ENCODE measurements at places on chromosomes 11 and 22. TPM values are rescaled to one million over a fixed set of nuclear protein-coding genes. Genes with fewer than 3 reads are reported as not detected.

DNA sequence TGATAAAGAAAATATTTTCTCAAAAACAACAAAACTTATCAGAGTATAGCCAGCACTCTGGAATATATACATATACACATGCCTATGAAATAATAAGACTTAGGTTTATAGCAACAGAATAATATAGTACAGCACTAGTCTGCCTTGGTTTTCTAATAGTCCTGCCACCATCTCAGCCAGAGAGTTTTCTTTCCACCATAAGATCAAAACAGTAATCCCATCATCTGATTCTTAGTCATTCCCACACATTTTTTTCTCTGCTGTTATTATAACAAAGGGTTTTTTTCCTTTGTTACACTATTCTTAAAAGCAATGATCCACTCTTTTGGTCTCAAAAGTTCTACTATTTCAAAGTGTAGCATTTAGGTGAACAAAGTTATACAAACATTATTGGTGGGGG is 15.1 kb downstream of the MTMR2 start:
- DNase-seq: no peak

- no peak for DNase-seq
Measured at GRCh38 chr11:96152623-96153022, 190.4 kb downstream of the MAML2 start.

GRCh38 chr22:30240541-30241417 is 5.8 kb downstream of the LIF start:
- no peak for DNase-seq

DNA sequence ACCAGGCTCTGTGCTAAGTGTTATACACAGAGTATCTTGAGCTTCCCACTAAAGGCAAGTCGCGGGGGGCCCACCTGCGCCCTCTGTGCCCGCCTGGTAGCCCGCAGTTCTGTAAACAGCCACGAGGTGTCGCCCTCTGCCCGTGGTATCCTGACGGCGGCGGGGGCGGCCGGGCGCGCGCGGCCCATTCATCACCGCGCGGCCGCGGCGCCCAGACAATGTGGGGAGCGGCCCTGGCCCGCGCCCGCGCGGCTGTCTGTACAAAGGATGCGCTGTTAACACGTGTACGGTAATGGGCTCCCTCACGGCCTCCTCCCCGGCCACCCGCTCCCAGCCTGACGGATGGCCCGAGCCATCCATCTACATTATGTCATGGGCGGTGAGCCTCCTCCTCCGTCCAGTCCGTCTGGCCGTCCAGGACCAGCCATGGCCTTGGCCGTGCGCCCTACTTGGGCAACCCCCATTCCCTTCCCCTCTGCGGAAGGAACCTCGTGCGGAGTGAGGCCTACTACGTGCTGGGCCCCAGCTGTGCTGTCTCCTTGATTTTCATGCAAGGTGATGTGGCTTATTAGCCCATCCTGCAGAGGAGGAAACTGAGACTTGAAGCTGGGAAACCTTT is 99.4 kb downstream of the MIAT start:
- DNase-seq: peak; percentile 52

- no peak for DNase-seq
Measured at GRCh38 chr11:122170815-122171475, 54.9 kb upstream of the BLID start.

DNA sequence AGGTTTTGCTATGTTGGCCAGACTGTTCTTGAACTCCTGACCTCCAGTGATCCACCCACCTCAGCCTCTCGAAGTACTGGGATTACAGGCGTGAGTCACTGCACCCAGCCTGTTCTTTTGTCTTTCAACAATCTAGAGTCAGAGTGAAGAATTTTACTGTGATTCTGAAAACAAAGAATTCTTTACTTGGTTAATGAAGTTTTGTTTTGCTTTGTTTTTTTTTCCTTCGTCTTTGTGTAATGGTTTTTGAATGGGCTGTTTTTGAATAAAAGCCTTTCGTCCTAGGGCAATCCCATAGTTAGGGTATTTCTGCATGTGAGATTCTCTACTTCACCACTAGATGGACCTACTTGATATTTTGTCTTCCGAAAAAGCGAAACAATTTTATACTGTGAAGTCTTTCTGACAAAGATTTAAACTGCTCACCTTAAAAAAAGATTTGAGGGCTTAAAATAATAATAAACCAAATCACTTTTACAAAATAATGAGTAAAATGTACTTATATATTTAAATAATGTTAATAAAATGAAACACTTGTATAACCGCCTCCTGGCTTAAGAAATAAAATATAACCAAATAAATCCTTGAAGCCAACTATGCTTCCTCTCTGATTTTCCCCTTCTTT is 43.4 kb upstream of the SC5D start:
- DNase-seq: no peak

GRCh38 chr11:23674866-23675265 is 814.6 kb upstream of the CCDC179 start:
- no peak for DNase-seq

DNA sequence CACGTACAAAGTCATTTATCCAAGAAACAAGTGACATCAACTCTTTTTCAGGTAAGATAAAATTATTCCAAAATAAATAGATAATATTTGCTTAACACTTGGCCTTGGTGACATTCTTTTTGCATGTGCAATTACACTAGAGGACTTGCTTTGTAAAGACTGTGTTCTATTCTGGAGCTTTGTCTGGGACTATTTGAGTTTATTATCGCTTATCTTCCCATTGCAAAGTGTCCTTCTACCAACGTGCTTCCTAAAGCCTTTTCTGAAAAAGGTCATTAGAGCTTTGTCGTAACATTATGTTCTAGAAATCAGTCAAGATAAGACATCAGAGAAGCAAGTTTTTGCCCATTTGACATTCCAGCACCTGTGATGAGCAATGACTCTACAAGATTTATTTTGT is 78.3 kb upstream of the MYO18B start:
- DNase-seq: no peak

- DNase-seq: peak; percentile 21
Measured at GRCh38 chr11:7251836-7252682, at the start of gene SYT9. TSS of gene SYT9 (plus strand) at chr11:7251904. CDS start at chr11:7252187, 283 bp downstream.

GRCh38 chr11:109554951-109555350 is 133.0 kb downstream of the C11orf87 start:
- DNase-seq: no peak

GRCh38 chr11:122075016-122075415 is 41.0 kb downstream of the BLID start:
- DNase-seq: no peak

GRCh38 chr11:22460181-22460580 is 122.0 kb downstream of the SLC17A6 start:
- DNase-seq: no peak

- no peak for DNase-seq
Measured at GRCh38 chr11:27902981-27903624, 202.8 kb upstream of the BDNF start.

DNA sequence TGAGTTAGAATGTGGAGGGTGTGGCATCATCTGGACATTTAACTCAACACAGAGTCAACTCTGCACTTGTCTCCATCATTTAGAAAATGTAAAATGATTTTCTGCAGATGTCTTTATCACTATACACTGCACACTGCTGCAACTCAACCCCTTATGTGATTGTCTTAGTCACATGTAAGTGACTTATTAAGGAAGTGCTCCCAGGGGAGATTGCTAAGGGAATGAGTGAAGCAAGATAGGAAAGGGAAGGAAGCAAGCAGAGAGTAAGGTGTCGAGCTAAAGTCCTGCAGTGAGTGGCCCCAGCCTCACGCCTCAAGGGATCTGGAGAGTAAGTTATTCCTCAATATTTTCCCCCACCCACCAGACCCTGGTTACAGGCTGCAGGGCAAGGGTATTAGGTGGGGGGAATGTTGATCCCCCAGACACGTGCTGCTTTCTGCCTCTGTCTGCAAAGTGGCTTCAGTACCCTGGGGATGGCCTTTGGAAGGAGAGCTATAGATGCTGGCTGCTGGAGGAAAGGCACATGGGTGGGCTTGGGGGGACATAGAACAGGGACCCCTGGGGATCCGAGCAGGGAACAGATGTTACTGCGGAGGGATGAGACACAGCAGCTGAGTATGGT is 7.2 kb upstream of the CBX6 start:
- DNase-seq: no peak

DNA sequence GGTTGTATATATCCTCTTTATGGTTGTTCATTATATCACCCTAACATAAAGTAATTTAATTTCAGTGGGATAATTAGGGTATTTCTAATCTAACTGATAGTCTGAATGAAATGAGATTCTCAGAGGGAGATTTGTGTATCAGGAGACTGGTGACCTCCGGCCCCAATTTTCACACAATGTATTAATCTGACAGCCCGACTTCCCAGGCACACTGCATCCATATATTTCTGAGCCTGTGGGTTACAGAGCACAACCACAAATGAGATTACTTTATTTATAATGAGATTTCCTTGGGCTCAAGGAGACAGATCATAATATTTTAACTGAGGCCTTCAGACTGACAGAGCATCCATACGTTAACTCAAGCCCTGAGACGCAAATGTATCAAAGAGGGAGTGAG is 125.9 kb downstream of the RCN1 start:
- DNase-seq: no peak

DNA sequence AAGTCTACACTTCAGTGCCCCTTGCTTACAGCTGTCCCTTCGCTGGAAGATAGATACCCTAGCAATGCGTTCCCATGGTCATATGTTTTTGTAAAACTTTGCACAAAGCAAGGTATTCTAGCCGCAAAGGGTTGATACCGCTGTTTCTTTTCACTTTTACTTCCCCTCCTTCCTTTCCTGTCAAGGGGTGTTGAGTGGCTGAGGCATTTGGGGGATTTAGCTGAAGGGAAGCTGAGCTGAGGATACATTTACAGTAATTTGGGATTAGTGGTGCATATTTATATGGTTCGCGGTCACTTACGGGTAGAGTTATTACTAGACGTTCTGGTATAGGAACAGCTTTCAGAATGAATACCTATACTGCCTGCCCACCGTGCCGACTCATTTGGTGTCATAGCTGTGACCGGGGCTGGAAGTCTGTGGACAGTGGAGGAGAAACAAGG is 86.9 kb upstream of the WNT11 start:
- peak; percentile 35 for DNase-seq

DNA sequence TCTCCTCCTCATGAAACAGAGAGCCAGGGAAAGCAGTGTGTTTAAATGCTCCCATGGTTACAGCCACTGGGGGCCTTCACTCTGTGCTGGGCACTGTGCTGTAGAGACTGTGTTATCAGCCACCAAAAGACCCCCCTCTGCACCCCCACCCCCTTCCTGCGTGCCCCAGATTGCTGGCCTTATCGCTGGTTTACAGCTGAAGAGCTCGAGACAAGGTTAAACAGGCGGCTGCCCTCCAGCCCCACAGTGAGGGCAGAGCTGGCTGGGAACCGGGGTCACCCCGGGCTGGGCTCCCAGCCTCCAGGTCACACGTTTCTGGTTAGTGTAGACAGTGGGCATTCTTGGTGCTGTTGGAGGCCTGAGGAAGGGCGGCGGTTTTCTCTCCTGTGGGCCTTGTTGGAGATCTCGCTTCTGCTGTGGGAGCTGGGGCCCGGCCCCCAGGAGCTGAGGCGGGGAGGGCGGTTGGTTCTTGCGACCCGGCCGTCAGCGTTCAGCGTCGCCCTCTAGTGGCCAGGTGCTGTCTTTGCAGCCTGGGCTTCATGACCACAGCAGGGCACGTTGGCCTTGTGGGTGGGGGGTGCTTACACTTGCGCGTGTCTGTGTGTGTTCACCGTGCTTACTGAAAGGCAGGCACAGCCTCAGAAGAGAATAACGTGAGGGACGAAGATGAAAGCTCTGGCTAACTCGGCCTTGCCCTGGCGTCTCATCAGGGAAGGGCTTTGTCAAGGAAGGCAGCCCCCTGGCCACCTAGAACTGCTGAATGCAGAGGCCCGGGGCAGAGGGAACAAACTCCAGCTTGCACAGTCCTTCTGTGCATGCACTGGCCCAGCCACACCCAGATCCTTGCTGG is 40.8 kb downstream of the TBC1D22A start:
- DNase-seq: peak; percentile 72

GRCh38 chr11:116503216-116504160 is 269.3 kb downstream of the BUD13 start:
- DNase-seq: no peak

GRCh38 chr11:72069200-72069599 is 11.1 kb downstream of the NUMA1 start:
- no peak for DNase-seq

DNA sequence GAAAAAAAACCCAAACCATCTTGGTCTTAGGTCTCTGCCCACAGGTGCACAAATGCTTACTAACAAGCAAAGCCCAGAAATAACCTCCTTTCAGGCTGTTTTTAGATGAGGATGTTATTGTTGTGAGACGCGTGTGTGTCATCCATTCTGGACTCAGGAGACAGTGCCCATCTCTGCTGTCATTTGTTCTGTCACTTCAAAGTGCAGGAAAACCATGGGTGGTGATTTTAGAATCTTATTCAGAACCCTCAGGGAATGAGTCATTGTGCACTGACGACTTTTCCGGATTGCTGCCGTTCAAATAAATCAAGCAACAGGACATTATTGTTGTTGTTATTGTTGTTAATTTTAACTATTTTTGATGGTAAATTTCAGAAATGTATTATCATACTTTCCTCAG is 110.3 kb downstream of the LRRC32 start:
- no peak for DNase-seq

DNA sequence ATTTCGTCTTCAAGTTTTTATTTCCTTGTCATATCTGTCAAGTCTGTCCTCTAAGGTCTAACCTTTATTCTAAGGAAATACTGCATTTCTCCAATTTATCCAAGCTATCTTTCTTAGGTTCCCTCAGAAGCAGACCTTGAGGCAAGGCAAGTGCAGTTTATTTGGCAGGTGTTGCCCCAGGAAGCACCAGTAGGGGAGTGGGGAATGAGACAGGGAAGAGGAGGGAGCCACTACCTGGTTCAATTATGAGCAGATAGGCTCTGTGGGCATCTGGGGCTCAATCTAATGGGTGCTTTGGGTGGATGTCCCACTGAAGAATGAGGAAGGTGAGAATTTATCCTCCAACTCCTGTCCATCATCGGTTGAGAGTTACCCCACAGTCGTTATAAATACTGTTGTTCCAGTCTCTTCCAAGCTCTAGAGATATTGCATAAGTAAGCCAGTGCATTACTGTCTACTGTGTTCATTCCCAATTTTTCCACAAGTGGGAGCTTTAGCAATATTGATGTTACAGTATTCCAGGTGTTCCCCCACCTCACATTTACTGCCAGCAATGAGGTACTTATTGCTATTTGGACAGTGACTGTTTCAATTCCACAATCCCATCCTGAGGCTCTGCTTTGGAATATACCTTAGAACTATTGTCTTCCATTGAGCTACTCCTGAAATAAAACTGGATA is 154.9 kb upstream of the CEP126 start:
- DNase-seq: no peak

- DNase-seq: no peak
Measured at GRCh38 chr11:58616594-58616993, 5.9 kb upstream of the CNTF start.

- no peak for DNase-seq
Measured at GRCh38 chr11:66426314-66426713, 5.5 kb downstream of the NPAS4 start.

- no peak for DNase-seq
Measured at GRCh38 chr11:6457581-6458320, 16.0 kb downstream of the TRIM3 start.

- DNase-seq: no peak
Measured at GRCh38 chr11:36016263-36016662, 72.4 kb downstream of the LDLRAD3 start.

ZC3H12C gene
- 0.08 TPM for total RNA-seq

NRGN gene
- 5.7 TPM for total RNA-seq

MAP6 gene
- not detected for total RNA-seq

C1QTNF5 gene
- total RNA-seq: not detected

OR4D9 gene
- not detected for total RNA-seq

OR51E2 gene
- not detected for total RNA-seq

MS4A4E gene
- not detected for total RNA-seq

IL17RA gene
- total RNA-seq: 43.4 TPM

OR8A1 gene
- total RNA-seq: not detected

CYB5R2 gene
- 0.24 TPM for total RNA-seq
